Activated CD4-positive, CD25-positive, alpha-beta regulatory T cell treated with anti-CD3 and anti-CD28 coated beads, Interleukin-2, amount 50 U/mL, for 16 hours (primary cell): ENCODE measurements at places on chromosomes 1 and 21.

GRCh38 chr1:186299570-186299969 is 75.5 kb downstream of the TPR start:
- no peak for DNase-seq

DNA sequence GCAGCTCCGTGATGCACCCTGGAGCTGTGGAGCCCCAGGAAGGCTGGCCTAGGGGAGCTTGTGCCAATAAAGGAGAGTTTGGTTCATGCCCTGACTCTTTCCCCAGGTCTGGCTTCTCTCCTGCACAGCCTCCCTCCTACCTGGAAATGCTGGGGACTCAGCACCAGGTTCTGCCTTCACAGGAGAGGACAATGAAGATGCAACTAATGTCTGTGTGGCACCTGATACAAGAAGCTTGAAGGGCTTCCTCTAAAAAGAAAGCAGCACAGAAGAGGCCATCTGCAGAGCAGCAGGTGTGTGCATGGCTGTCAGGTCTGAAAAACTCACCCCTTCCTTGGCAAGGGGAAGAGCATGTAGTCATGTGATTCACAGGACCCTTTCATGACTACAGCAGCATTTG is 43.7 kb upstream of the SLC44A3 start:
- no peak for DNase-seq

GRCh38 chr1:238985312-238985711 is 401.1 kb upstream of the CHRM3 start:
- DNase-seq, result no peak

DNA sequence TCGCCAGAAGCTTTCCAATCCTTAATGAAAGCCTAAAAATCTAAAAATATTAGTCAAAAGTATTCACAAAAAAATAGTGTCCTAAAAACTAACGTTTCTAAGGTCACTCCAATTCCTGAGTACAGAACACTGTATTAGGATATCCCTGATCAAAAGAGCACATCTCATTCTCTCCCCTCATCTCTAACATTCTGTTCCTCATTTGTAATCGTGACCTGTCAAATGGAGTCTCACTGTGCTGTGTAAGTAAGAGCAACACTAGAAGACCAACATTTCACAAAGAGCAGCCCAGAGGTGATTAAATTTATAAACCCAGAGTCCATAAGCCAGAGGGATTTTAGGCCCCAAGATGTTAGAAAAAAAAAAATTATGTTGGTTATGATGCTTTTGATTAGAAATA is 26.3 kb downstream of the RGS2 start:
- no peak for DNase-seq

DNA sequence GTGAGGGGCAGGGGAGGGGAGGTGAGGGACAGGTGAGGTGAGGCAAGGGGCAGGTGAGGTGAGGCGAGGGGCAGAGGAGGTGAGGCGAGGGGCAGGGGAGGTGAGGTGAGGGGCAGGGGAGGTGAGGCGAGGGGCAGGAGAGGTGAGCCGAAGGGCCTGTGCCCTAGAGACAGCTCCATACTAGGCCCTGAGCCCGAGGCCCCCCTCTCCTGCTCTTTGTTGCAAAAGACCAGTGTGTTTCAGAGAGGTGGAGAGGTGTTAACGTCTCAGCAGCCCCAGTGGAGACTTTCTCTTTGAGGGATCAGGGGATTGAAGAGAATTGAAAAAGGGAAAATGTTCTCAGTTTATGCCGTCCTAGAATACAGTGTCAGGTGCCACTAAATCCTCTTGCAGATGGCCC is 44.2 kb downstream of the EPHB2 start:
- no peak for DNase-seq
